PC-3 (cell line): ENCODE measurements at places on chromosomes 13 and 19. TPM values are rescaled to one million over a fixed set of nuclear protein-coding genes. Genes with fewer than 3 reads are reported as not detected.

The RGL3 gene
- total RNA-seq = 23.5 and 24.2 TPM in 2 replicates

The NFIX gene
- total RNA-seq = 43.3 and 75.8 TPM in 2 replicates

The LILRB4 gene
- total RNA-seq = not detected in 2 replicates

GRCh38 chr19:478236-478903 is 17.5 kb upstream of the SHC2 start:
- H3K4me1 ChIP-seq = no peaks in the 10 kb centered on the region
- no peak overlapping the region for H3K4me3 ChIP-seq
- no peaks in the 10 kb centered on the region for H3K36me3 ChIP-seq
